ENCODE measurements at places on chromosomes 3 and 15. TPM values are rescaled to one million over a fixed set of nuclear protein-coding genes. Genes with fewer than 3 reads are reported as not detected.

GRCh38 chr3:42652611-42653302 lies 740 bp upstream of the ZBTB47 start:
- peak overlapping the region; percentile 83 for H3K27ac ChIP-seq
- H3K36me3 ChIP-seq = peaks cover under 1% of the 10 kb centered on the region
- peak overlapping the region; percentile 87 for H3K4me3 ChIP-seq
- peak; percentile 74 for DNase-seq
- no peaks in the 10 kb centered on the region for H3K27me3 ChIP-seq

- no peak overlapping the region for H3K4me3 ChIP-seq
- H3K27ac ChIP-seq = no peak overlapping the region
- no peak for DNase-seq
- peaks cover 35% of the 10 kb centered on the region for H3K27me3 ChIP-seq
- H3K36me3 ChIP-seq = no peaks in the 10 kb centered on the region
- peaks cover 15% of the 10 kb centered on the region for H3K4me1 ChIP-seq
Measured at GRCh38 chr15:32033186-32033890, 3.0 kb downstream of the CHRNA7 start.

GRCh38 chr3:64242435-64242834 lies 17.2 kb upstream of the PRICKLE2 start:
- no peaks in the 10 kb centered on the region for H3K27me3 ChIP-seq
- DNase-seq = no peak
- H3K4me3 ChIP-seq = no peak overlapping the region
- peaks cover 12% of the 10 kb centered on the region for H3K4me1 ChIP-seq
- H3K36me3 ChIP-seq = no peaks in the 10 kb centered on the region

The RGMA gene
- 4.1 TPM for total RNA-seq
